ENCODE measurements at places on chromosomes 6 and 20.

DNA sequence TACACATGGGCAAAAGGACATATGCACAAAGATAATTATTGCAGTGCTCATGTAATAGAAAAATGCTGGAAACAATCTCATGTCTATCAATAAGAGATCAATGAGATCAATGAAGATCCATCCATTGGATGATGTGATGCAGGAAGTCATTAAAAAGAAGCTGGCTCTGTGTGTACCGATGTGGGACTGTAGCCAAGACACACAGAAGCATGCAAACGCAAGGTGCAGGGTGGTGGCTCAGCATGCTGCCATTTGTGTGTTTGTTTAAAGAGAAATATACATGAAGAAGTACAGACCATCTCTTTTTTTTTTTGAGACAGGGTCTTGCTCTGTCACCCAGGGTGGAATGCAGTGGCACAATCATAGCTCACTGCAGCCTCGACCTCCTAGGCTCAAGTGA lies 33.1 kb upstream of the KCNB1 start:
- DNase-seq = peak; percentile 5

- DNase-seq = no peak
Measured at GRCh38 chr6:32183030-32183429, 1.0 kb downstream of the AGER start.

DNA sequence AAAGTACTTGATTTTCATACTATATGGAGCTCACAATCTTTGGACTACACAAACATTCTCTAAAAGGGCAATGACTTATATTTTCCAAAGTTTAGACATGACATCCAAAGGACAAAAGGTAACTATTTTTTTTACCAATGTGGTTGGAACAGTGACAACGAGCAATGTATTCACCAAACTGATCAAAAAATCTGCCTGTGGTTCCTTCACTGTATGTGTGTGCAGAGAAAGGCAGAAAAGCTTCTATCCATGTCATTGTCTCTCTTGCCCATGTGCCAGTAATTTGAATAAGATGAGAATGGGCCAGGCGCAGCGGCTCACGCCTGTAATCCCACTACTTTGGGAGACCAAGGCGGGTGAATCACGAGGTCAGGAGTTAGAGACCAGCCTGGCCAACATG lies 25.5 kb downstream of the MCUR1 start:
- no peak for DNase-seq

- DNase-seq = no peak
Measured at GRCh38 chr6:142913511-142914047, 31.4 kb downstream of the HIVEP2 start.

GRCh38 chr6:36329798-36330291 lies 6.8 kb downstream of the BNIP5 start:
- DNase-seq = no peak

DNA sequence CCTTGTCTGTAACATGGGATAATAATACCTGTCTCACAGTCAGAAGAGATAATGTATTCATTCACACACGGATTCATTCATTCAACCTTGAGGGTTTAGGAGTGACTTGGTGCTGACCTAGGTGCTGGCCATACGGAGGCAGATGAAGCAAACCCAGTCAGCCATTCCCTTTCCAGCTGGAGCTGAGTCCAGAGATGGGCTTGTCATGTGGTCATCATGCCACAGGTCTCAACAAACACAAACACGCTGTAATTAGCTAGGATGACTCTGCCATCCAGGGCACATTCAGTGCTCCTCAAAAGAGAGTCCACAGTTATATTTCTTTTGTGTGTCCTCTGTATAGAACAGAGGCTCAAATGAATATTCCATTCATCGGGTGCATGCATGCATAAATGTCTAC lies 19.5 kb upstream of the PRELID3B start:
- no peak for DNase-seq

Data from PC-9 (cell line).